ENCODE measurements at places on chromosomes 4 and X. TPM values are rescaled to one million over a fixed set of nuclear protein-coding genes. Genes with fewer than 3 reads are reported as not detected.

Gene PDE6B
- total RNA-seq, result 29.0 TPM

Gene EDA2R
- total RNA-seq, result 0.58 TPM

Gene EBP
- total RNA-seq, result 44.4 TPM

Gene CCDC110
- 2.1 TPM for total RNA-seq

Gene ODAPH
- 0.18 TPM for total RNA-seq

Gene ERCC6L
- total RNA-seq, result 1.2 TPM

Gene RNF175
- 4.7 TPM for total RNA-seq

Gene CENPVL1
- total RNA-seq, result 0.18 TPM

Gene SPANXN3
- not detected for total RNA-seq

Gene ETDB
- not detected for total RNA-seq

Gene IL21
- total RNA-seq, result not detected

Gene TLR2
- 13.3 TPM for total RNA-seq

Gene ADAM29
- not detected for total RNA-seq
